ENCODE measurements at places on chromosomes 11 and 22. TPM values are rescaled to one million over a fixed set of nuclear protein-coding genes. Genes with fewer than 3 reads are reported as not detected.

GRCh38 chr11:45473341-45473895, 187.3 kb upstream of the SYT13 start:
- no peak for DNase-seq

DNA sequence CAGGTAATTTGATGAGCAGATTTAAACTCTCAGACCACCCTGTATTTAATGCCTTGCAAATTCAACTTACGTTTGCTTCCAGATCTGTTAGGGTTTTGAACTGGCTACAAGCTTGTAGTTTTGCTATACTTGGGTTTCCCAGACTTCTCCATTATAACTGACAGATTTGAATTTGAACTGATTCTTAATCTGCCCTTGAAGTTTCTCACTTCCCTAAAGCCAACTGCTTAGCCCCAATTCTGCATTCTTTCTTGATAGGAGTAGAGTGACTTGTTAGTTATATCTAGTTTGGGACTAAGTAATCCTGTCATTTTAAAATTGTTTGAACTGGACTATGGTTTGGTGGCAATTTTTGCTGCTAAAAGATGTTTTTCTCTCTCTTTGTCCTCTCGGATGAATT, 9.7 kb downstream of the LAYN start:
- DNase-seq, result no peak

DNA sequence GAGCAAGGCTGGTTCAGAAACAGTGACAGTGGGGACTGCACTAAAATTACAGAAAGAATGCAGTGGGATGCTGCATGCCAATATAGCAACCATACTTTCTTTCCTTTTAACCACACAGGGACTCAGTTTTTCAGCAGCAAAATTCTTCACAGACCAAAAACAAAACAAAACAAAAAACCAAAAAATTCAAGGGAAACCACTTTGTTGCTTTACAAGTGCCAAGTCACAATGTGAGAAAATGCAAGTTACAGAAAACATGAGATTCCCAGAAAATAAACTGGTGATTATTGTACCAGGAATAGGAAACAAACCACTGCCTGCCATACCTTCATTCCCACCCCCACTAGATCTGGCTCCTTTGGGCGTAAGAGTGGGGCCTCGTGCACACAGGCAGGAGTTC, 52.6 kb downstream of the TENM4 start:
- DNase-seq, result no peak

- no peak for DNase-seq
Observed at GRCh38 chr11:40337118-40337517, 1122.3 kb downstream of the LRRC4C start.

DNA sequence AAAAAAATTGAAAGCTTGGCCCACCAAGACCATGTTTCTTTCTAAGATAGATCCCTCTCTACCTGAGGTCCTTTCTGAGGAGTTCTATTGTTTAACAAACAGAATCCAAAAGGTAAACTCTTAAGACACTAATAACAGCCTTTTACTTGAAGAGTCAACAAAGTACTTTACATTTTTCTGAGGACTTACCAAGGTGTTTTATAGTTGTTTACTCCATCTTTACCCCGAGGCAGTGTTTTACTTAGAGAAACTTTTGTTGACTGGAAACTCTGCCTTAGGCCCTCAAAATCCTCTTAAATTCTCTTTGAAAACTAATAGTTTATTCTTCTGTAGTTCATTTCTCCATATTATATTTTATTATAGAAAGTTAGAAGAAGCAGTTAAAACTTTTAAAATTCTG, 49.7 kb upstream of the NOX4 start:
- DNase-seq, result no peak

GRCh38 chr11:95469258-95469657, 238.3 kb upstream of the SESN3 start:
- DNase-seq, result no peak

CELSR1 gene
- total RNA-seq, result 8.9 TPM

BAD gene
- 56.3 TPM for total RNA-seq

GRCh38 chr11:77044356-77044755, 10.2 kb downstream of the B3GNT6 start:
- no peak for DNase-seq

- peak; percentile 63 for DNase-seq
Observed at GRCh38 chr11:125952973-125953372, 7.1 kb downstream of the VSIG10L2 start.

DNA sequence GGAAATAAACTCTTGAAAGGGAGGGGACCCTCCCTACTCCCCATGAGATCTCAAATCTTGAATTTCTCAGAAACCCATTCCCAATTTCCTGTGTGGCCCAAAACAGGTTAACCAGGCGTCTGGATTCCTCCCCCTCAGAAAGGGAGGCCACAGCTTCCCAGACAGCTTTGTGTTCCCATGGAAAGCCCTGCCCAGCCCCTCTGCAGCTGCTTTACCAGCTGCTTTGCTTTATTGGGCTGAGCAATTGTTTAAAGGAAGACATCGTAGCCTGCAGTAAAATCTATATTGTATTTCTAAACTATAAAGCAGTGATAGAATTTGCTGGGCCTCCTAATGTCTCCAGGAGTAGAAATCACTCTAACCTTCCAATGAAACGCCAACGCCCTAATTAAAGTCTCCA, 97.4 kb downstream of the CHST1 start:
- DNase-seq, result no peak

DNA sequence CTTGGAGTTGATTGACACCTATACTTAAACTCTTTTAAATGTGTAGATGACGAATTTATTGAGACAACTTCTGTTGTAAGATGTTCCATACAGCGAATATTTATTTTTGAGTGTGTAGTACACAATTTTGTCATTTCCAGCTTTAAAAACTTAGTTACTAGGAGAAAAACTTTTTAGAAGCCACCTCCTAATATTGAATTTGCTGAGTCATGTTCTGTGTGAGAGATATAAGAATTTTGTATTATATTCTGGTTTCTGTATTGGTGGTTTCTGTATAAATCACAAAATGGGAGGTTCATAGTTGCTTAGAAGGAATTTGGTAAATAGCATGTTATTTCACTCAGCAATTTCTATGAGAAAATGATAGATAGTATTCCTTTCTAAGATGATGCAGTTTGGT, 171.3 kb downstream of the WNT11 start:
- DNase-seq, result no peak

GRCh38 chr11:87150936-87151335, 113.2 kb downstream of the TMEM135 start:
- DNase-seq, result no peak

OR51E2 gene
- total RNA-seq, result not detected

CARS1 gene
- 14.3 TPM for total RNA-seq

DNA sequence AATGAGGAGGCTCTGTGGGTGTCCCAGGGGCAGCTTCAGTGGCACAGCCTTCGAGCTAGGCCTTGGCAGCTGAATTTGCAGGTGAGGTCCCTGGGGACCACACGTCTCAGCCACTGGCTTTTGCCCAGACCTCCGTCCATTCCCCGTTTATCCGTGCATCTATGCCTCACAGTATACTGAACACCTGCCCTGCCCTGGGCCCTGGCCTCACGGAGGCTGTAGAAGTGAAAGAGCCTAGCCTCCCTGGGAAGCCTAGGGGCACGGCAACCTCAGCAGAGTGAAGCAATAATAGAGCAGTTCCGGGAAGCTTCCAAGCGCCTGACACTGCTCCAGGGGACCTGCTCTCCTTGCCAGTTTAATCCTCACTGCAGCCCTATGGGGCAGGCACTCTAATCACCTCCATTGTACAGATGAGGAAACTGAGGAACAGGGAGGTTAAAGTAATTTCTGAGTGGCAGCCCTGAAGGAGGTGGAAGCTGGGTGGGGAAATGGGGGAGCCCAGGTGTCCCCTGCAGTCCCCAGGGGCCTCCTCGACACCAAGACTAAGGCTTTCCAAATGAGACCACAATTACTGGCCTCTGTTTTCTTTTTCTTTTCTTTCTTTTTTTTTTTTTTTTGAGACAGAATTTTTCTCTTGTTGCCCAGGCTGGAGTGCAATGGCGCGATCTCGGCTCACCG, 2.7 kb upstream of the NFAM1 start:
- DNase-seq, result no peak

HORMAD2 gene
- not detected for total RNA-seq

DNA sequence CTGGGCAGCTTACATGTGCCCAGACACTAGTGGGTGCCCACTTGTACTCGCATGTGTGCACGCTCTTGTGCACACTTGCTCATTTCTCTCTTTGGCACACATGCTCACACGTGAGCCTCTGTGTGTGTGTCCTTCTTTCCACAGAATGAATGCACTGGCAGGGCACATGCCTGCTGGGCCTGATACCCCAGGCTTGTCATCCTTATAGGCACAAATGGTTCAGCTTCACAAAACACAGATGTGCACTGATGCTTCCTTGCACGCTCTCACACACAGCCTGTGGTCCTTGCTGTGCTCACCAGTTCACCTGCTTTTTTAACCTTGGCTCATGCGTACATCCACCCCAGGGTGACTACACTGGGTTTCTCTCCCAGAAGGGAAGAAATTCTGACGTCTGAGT, 174.8 kb downstream of the BUD13 start:
- DNase-seq, result no peak

KRTAP5-3 gene
- total RNA-seq, result not detected

- no peak for DNase-seq
Observed at GRCh38 chr11:1230456-1231395, 7.9 kb downstream of the MUC5B start.

DNA sequence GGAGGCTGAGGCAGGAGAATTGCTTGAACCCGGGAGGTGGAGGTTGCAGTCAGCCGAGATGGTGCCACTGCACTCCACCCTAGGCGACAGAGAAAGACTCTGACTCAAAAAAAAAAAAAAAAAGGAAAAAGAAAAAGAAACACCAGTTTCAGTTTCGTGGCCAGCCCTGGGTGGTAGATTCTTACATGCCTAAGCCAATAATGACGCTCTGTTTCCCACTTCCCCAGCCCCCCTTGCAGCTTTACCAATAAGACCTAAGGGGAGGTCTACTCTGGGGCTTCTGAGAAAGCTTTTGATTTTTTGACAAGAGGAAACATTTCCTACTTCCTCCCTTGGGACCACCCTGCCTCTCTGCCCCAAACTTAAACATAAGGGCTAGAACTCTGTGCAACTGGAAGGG, 30.0 kb upstream of the PTPRJ start:
- no peak for DNase-seq

DNA sequence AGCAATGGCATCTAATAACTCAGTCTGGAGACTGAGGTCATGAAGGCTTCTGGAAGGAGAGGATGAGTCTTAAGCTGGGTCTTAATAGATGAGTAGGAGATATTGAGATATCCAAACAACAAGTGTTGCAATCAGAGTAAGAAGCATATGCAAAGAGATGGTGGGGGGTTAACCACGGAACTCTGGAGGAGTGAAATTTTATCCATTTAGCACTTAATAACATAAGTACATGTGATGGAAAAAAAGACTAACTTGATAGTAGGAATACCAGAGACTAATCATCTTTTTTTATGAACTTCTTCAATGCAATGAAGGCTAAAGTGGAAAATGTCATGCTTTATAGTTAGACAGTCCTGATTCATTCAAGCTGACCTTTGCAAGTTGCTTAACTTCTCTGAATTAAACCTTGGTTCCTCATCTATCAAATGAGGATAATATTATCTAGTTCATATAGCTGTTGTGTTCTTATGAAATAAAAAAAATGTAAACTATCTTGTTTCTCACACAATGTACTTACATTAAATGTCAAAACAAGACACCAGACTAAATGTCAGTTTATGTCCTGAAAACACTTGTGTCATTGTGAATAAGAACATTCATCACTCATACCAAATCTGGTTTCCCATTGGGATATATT, 403.1 kb upstream of the CCDC90B start:
- DNase-seq, result no peak

LUZP2 gene
- not detected for total RNA-seq

DNA sequence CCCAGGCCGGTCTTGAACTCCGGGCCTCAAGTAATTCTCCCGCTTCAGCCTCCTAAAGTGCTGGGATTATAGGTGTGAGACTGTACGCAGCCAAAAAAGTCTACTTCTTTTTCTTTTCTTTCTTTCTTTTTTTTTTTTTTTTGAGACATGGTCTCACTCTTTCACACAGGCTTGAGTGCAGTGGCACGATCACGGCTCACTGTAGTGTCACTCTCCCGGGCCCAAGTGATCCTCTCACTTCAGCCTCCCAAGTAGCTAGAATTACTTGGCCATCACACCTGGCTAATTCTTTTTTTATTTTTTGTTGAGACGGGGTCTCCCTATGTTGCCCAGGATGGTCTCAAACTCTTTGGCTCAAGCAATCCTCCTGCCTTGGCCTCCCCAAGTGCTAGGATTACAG, 3.6 kb upstream of the UBE2L3 start:
- no peak for DNase-seq

DNA sequence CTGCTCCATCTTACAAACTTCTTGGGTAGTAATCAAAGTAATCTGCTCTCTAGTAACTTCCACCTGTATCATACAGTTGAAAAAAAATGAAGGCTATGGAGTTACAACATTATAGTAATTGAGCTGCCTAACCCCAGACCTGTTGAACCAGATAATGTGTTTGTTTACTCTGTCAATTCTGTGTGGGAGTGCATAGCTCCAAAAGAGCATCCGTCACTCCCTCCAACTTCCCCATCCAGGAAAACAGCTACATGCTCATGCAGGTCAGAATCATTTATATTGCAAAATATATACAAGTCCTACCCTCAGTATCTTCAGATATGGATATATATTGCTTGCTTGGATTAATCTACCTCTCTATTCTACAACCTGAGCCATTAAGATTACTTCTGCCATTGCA, 244.0 kb upstream of the ANO5 start:
- no peak for DNase-seq

GRCh38 chr22:23233752-23234408, 53.6 kb downstream of the BCR start:
- DNase-seq, result peak; percentile 60

- no peak for DNase-seq
Observed at GRCh38 chr22:41290262-41291221, 4.6 kb upstream of the RANGAP1 start.

ANGPTL5 gene
- 1.3 TPM for total RNA-seq

DNA sequence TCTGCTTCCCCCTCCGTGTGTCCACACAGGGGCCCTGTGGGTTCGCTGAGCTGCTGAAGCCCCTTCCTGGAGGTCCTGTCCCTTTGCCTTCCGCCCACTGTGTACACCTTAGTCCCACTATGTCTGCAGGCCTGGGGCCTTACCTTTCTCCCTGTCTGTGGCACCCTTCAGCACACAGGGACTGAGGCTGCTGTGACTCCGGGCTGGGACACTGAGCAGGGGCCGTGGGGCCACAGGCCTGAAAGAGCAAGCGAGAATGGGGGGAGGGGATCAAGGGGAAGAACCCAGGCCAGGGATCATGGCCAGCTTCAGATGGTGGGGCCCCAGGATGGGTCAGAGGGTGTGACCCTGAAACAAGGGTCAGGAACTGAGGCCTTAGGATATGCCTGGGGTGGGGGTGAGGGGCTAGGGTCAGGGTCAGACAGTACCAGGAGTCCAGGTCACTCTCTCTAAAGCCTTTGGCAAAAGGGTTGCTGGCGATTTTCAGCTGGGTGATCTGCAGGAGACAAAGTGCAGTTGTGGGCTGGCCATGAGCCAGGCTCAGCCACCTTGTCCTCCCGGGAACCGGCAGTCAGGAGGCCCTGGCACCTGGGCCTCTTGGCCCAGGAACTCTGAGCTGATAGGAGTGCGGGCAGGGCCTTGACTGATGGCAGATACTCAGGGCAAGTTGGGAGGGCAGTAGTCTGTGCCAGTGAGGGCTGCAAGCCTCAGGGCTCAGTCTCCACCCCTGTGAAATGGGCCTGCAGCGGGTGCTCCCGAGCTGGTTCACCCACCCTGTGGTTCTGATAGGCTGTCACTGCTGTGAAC, 2.6 kb upstream of the NUDT8 start:
- DNase-seq, result peak; percentile 73

DDT gene
- total RNA-seq, result 157 TPM

- DNase-seq, result no peak
Observed at GRCh38 chr22:37601540-37602442, 6.8 kb upstream of the GGA1 start.

- no peak for DNase-seq
Observed at GRCh38 chr11:35332524-35332923, 86.8 kb downstream of the SLC1A2 start.
